ENCODE measurements at places on chromosomes 2 and 18.

DNA sequence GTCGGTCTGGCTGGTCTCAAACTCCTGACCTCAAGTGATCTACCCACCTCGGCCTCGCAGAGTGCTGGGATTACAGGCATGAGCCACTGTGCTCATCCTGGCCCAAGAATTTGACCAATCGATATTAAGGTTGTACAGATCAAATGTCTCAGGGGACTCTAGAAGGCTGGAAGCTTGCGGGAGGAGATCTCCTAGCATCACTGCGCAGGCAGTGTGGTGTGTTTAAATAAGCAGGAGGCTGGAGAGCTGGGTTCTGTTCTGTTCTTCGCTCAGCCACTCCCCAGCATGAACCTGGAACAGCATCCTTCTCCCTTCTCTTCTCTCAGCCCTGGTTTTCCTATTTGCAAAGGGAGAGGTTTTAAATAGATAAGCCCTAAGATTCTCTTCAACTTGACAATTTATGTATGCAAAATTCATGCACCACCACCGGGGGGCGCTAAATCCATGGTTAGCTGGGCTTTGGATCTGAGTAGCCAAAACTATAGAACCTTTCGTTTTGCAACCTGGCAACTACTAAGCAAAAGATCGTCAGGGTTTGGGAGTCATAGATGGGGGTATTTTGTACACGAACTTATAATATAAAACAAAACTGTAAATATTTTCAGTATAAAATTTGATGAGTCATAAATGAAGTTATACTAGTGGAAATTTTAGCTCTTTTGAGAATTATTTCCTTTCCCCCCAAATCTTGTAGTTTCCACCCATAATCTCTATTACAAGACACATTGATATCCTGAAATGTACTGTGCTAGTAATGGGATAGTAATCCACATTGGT lies 60.6 kb downstream of the SLC16A14 start:
- DNase-seq, result peak; percentile 22

DNA sequence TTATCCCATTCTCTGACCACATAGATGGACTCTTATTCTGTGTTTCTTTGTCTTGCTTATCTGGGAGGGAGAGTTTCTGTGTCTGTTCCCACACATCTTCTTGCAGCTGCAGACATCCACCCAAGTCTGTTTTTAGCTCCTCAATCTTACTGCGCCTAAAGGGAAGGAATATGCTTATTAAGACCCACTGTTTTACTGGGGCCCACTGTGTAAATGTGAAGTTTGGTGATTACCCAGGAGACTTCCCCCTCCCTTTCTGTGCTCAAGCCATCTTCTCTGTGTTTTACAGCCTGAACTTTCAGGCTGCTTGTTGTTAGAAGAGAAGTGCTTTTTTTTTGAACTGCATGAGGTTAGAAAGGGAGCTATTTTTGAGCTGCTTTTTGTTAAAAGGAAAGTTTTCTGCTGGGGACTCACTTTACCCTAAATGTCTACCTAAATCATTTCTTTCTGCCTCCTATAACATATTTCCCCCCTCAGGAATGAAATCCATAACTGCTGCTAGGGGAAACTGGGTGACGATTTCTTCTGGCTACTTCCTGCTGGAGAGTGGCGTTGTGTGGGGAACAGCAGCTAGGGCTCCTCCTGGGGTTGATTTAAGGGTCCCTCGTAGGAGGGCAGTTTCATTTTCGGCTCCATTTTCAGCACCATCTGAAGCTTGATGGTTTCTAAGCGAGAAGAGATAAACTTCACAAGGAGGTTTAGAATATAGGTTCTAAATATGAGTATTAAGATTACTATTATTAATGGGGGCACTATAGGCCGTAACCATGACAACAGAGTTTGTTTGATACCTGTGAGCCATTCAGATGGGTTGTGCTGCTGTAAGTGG lies 39.5 kb upstream of the GMCL1 start:
- no peak for DNase-seq

DNA sequence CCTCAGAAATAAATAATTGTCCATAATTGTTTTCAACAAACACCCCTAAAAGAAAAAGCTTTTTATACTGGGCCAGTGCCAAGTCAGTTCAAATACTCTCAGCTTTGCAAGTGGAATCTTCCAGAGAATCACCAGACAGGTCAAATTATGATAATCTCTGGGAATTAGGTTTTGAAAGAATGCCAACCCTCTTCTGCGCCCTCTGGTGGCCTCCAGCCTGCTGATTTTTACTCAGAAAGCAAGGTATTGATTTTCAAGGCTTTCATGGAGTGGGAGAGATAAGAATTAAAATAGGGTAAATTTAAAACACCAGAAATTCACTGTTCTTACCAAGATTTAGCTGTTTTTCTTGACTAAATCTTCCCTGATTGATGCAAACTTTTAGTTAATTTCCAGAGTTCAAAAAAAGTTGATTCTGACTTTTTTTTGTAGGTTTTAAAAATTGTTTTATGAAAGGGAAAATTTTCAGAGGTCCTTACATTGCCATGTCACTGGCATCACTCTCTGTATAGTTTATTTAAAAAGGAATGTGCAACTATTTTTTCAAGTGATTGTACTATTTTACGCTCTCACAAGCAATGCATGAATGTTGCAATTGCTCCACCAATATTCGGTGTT lies 282.9 kb upstream of the TNP1 start:
- no peak for DNase-seq

- no peak for DNase-seq
Measured at GRCh38 chr2:54416166-54416813, 39.8 kb upstream of the SPTBN1 start.

- DNase-seq, result no peak
Measured at GRCh38 chr2:54741250-54741649, 17.8 kb downstream of the EML6 start.

DNA sequence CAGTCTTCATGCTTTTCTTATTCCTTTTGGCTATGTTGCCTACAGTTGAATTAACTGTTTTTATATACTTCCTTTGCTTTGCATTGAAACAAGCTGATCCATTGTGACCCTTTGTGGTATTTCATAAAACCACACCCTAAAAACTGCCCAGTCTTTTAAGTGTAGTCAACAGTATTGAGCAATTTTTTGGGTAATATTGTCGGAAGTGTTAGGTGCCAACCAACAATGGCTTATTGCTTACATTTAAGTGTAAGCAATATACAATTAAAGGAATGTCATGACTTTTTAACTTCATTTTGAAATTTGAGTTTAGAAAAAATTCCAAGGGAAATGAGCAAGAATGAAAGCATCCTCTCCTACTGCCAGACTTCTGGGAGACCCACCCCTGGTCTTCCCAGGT lies 174.1 kb downstream of the NEDD4L start:
- no peak for DNase-seq

DNA sequence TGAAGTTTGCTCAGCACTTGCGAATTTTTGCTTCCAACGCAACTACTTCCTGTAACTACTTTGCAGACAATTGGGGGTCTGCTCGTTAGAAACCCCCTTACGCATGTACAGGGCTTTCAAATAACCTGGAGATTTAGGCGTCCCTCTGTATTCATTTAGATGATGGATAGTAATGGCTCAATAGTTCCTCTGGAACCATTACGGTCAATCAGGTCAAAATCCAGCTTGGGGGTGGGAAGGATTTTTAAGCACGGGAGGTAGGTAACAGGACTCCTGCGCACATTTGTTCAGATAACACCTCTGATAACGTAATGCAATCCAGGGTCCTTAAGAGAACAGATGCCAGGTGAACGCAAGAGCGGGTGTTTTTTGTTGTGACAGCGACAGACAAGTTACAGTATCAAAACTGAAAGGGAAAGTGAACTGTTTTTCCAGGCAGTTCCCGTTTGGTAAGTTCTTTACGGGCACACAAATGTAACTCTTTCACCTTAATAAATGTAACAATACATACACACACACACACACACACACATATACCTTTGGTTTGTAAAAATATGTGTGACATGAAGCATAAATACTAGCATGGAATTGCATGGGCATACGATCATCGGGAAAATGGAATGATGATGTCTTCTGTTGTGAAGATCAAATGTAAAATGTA lies 3.8 kb upstream of the OSR1 start:
- DNase-seq, result no peak

DNA sequence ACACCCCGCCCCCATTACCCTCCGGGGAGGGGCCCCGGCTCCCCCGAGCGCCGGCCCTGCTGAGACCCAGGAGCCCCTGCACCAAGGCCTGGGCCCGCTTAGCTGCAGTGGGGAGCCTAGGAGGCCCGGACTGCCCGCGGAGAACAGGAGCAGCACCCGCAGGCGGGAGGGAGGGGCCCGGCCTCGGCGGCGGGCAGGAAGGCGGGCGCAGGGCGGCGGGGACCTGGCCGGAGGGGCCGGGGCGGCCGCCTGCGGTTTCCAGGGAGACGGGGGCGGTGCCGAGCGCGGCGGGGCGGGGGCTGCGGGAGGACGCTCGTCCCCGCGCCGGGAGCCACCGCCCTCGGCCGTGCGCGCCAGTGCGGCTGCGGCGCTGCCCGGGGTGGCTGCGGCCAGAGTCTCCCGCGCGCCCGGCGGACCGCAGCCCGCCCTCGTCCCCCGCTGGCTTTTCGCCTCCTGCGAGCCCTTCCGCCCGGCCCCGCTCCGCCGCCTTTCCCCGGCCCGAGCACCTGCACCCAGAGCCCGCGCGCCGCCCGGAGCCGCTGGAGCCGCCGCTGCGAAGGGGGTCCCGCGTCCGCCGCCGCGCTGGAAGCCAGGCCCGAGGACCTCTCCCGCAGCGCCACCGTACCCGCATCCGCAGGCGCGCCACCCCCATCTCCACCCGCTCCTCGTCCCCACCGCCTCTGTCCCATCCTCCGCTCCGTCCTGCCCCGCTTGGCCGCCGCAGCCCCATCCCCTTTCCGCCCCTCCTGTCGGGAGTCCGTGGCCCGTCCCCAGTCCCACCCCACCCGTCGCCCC lies 17.2 kb downstream of the GPC1 start:
- no peak for DNase-seq

DNA sequence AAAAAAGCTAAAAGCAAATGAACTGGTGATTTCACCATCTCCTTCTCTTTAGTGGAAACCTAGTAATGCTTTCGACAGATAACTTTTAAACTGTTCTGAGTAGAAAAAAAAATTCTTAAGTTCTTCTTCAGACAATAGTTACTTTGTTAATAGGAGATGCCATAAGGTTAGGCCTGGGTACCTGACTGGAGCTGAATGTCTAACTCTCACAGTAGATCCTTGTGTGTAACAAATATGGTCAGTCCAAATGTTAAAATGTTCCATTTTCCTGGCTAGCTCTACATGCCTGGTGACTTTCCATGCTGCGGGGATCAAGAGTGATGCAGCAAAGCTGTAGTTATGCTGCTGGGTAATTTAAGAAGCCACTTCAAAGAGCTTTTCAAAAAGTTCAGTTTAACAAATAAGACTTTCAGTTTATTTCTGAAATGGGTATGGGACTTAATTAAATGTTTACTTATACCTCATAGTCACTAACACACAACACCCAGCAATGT lies 264.0 kb upstream of the SESTD1 start:
- no peak for DNase-seq

DNA sequence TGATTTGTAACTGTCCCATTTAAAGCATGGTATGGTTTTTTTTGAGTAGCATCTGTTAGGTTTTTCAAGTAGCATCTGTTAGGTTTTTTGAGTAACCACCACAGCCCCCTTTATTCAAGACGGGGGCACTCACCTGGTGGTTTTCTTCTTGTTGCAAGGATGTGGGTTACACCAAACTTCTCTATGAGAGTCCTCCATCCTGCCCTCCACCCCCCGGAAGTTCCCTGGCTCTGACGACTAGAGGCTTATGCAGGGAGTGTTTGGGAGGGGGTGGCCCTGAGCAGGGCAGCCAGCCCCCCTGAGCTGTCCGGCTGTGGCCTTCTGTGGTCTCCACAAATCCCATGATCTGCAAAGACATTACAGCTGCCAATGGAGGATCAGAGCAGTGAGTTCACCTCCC lies 39.3 kb downstream of the MTCL1 start:
- no peak for DNase-seq

- no peak for DNase-seq
Measured at GRCh38 chr2:18267501-18267900, 293.0 kb downstream of the RDH14 start.

DNA sequence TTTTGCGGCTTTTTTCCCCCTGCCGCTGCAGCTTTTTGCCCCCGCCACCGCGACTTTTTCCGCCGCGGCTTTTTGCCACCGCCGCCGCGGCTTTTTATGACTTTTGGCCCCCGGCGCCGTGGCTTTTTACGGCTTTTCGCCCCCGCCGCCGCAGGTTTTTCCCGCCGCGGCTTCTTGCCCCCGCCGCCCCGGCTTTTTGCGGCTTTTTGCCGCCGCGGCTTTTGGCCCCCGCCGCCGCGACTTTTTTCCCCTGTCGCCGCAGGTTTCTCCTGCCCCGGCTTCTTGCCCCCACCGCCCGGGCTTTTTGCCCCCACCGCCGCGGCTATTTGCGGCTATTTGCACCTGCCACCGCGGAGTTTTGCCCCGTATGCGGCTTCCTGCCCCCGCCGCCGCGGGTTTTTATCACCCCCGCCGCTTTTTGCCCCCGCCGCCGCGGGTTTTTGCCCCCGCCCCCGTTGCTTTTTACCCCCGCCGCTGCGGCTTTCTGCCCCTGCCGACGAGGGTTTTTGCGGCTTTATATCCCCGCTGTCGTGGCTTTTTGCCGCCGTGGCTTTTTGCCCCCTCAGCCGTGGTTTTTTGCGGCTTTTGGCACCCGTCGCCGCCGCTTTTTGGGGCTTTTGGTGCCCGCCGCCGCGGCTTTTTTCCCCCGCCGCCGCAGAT lies 2750.9 kb downstream of the RPIA start:
- no peak for DNase-seq

DNA sequence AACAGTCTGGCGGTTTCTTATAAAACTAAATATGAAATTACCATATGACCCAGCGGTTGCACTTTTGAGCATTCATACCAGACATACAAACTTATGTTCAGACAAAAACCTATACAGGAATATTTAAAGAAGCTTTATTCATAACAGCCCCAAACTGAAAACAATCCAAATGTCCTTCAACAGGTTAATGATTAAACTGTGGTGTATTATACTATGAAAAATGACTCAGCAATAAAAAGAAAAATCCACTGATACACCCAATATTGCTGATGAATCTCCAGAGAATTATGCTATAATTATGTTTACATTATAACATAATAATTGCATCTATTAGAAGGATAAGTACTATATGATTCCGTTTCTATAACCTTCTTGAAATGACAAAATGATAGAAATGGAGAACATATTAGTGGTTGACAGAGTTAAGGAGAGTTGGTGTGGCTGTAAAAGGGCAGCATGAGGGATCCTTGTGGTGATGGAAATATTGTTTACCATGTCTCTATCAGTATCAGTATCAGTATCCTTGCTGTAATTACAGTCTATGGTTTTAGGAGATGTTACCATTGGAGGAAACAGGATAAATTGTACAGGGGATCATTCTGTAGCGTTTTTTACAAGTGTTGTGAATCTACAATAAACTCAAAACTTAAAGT lies 127.1 kb downstream of the DSC3 start:
- DNase-seq, result no peak

- DNase-seq, result no peak
Measured at GRCh38 chr2:128437204-128437565, 118.5 kb upstream of the HS6ST1 start.

All from GM18507 (cell line).